ENCODE measurements at places on chromosomes 11 and 22.

- DNase-seq: no peak
Observed at GRCh38 chr11:80024119-80024518, 583.3 kb upstream of the TENM4 start.

DNA sequence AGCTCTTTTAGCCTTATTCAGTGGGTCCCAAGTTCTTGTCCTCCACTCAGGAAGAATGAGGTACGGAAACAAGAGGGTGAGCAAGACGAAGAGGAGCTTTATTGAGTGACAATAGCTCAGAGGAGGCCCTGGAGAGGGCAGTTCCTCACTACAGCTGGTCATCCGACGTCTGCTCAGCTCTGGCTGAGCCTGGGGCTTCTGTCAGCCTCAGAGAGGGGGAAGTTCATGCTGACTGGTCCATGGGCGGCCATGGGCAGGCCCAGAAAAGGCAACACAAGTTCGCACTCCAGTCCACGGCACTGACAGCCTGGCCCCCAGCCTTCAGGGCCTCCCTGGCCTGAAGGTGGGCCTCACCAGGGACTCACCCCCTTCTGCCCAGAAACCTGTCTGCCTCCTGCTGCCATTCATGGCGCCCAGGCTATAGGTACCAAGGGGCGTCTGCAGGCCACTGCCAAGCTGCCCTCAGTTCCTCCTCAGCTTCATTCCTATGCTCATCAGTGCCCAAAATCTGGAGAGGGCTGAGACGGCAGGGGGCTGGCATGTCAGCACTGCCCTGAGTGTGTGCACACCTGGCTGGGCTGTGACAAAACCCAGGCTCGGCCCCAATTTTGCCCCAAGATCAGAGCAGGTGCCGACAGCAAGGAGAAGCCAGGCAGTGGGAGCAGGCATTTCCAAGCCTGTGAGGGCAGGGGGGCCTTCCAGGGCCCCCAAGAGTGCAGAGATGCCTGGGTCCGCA lies 21.7 kb upstream of the KIAA0930 start:
- no peak for DNase-seq

DNA sequence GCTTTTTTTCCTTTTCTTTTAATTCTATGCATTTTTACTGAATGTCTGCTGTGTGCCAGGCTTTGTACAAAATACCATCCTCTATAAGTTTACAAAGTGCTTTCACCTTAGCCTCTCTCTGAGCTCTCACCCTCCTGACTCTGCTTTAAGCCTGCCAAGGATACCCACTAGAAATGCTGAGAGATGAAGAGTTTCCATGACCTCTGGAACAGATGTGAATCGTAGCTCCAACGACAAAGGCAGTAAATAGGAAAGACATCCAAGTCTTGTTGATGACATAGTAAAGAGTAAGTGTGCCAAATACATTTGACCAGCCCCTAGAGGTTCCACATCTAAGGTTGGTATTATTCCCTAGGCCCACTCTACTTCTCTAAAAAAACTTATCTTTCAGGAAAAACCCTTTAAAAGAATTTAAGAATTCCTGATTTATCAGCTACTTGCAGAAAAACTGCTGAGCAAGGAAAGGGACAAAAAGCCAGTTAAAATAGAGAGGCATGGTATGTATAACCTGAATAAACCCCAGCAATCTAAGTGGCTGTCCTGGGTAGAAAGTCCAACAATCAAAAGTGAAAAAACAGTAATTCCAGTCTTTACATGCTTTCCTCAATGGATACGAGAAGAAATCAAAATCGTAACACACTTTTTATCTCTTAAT lies 45.4 kb downstream of the GAB2 start:
- no peak for DNase-seq

- peak; percentile 20 for DNase-seq
Observed at GRCh38 chr11:119774172-119774763, 45.3 kb upstream of the NECTIN1 start.

GRCh38 chr11:19576903-19577302 lies 135.7 kb upstream of the NAV2 start:
- no peak for DNase-seq

DNA sequence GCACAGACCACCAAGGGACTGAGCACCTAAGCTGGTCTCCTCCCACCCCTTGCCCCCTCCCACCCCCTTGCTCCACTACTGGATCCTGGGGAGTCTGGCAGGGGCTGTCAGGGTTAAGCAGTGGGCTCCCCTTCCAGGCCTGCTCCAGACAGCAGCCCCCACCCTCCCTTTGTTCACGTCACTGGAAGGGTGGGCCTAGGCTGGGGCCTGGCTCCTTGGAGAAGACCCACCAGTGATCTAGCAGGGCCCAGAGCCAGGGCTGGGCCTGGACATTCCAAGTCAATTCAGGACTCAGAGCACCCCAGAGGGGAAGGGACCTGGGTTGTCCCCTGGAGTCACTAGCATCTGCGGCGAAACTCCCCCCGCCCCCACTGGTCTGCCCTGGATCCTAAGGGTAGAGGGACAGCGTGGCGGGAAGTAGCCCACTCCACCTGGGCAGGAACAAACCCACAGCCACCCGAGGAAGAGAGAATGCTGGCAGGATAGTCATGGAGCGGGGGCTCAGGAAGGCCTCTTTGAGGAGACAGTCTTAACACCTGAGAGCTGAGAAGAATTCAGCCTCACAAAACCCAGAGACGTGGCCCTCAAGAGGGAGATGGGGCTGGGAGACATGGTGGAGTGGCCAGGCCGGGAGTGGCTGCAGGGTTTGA lies 45.8 kb downstream of the IGLL1 start:
- no peak for DNase-seq

- DNase-seq: no peak
Observed at GRCh38 chr11:118922745-118923627, 2.7 kb downstream of the BCL9L start.

- DNase-seq: no peak
Observed at GRCh38 chr11:134751031-134751585, 339.1 kb upstream of the B3GAT1 start.

DNA sequence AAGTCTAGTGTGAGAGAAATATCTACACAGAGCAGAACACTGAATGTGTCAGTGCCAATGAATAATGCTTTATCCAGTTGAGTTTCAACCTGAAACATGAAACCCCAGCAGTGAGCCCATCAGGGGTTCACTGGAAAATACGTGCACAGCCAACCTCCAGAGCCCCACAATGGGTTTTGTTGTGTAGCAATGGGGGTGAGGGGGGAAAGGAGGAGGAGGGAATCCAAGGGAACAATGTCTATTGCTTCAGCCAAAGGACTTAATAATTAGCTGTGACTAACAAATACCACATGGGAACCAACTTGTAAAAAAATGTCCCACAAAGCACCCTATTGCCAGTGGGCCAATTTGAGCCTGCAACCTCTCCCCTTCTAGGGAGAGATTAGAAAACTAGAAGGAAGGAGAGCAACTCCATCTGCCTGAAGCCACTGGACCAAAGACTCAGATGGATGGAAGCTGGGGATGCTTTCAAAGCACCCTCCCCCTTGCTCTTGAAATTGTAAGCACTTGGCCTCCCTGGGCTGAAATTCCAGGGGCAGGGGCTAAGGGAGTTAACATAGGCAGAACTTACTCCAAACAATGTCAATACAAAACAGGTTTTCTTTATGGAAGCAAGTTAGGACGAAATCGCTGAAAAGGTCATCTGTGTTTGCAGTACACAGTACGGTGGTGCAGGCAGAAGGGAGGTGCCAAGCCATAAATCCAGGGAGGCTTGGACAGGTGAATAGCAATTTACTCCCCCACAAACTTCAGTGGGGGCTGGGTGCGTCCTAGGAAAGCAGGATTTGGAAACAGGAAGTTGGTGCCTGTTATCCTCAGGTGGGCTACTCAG lies 99.8 kb downstream of the ARL14EP start:
- no peak for DNase-seq

- peak; percentile 44 for DNase-seq
Observed at GRCh38 chr11:68106165-68106940, 14.8 kb downstream of the CHKA start.

Data from amniotic epithelial cell (primary cell).